ENCODE measurements at places on chromosomes 1 and 21. TPM values are rescaled to one million over a fixed set of nuclear protein-coding genes. Genes with fewer than 3 reads are reported as not detected.

DNA sequence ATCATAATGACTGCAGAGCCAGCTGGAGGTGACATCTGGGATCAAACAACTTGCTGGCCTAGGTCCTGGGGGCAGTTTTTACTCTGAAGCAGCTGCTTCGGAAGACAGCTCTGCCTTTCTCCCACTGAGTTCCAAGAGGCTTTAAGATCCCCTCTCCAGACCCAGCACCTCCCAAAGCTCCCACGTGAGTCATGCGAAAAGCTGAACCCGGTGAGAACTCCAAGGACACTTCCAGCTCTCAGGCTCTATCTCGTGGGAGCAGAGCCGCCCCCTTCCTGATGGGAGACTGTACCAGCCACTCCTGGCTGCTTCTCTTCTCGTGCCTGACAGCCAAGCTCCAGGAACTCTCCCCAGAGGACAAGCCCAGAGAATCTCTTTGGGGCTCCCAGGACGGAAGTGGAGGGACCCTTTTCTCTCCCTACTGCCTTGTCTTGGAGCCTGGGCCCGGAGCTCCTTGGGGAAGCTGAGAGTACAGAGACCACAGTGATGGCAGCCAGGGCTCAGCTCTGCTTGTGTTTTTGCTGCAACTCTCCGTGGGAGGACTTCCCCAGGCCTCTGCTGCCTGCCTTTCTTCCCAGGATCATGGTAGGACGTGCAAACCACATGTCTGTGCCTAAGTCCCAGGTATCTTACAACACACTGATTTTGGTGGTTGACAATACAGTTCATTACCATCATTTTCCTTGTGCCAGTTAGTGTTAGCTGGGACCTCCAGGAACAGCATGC lies 40.6 kb downstream of the STUM start:
- no peak for DNase-seq

The KCND3 gene
- 4.0 TPM for total RNA-seq

DNA sequence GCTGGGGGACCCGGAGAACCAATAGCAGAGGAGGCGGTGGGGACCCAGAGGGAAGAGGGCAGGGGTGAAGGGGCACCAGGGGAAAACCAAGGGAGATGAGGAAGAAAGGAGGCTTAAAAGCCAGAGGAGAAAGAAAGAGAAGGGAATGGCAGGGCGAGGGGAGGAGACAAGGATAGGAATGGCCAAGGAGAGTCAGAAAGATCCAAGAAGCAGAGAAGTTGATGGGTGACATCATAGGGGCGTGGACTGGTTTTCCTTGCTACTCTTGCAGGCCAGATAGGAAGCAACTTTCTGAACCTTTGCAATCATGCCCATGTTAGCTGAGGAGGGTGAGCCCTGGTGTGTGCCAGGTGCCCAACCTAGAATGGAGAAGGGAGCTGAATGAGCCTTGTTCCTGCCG lies 5.4 kb downstream of the NPR1 start:
- no peak for DNase-seq

The TCEA3 gene
- 14.6 TPM for total RNA-seq

DNA sequence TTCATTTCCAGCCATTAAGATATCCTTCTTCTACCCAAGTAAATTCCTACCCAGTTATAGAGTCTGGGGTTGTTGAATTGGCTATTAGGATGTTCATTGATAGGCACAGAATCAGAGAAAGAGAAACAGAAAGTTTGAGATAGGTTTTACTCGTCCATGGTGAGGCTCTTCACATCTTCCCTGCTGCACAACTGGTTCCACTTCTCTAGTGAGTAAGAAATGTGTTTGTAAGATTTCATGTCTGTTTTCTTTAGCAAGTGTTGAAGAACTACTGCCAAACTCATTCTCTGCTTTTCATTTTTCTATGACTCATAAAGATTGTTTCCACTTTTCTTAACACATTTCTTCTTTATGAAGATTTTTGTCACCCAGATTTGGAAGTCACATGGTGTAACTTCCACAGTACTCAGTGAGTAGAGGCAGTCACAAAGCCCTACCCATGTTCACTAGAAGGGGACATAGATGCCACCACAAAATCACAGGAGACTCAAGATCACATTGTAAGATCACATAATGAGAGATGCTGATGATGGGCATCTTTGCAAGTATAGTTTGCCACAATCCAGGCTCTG lies 152.3 kb downstream of the SNX7 start:
- no peak for DNase-seq

The KRTAP22-2 gene
- not detected for total RNA-seq

The ADGRB2 gene
- 2.2 TPM for total RNA-seq

The RHOU gene
- total RNA-seq: 18.5 TPM

GRCh38 chr1:220451532-220451931 lies 76.4 kb upstream of the MARK1 start:
- peak; percentile 79 for DNase-seq

- no peak for DNase-seq
Measured at GRCh38 chr1:40736085-40736531, 44.6 kb downstream of the NFYC start.

The MROH9 gene
- not detected for total RNA-seq

The ZNF695 gene
- 25.2 TPM for total RNA-seq

DNA sequence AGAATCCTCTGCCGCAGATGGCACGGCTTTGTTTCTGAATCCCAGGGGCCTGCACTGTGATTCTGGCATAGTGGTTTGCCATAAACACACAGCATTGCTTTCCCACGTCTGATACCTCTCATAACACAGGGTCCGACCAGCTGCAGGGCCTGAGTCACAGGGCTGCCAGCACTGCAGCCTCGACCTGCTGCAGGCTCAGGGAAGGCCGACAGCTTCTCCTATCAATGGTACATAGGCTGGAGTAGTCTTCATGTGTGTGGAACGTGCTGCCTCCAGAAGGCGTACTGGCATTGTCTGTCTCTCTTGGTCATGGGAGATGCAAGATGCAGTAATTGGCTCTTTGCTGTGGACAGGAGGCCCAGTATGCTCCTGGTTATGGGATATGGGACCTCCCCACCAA lies 53.5 kb upstream of the PDE9A start:
- DNase-seq: no peak

- DNase-seq: no peak
Measured at GRCh38 chr21:28063241-28064216, 929.1 kb downstream of the LTN1 start.

The CCDC185 gene
- total RNA-seq: not detected

- no peak for DNase-seq
Measured at GRCh38 chr1:62884156-62884740, 100.3 kb downstream of the ATG4C start.

The TMPRSS3 gene
- not detected for total RNA-seq

GRCh38 chr1:16042096-16042495 lies 1.5 kb upstream of the CLCNKB start:
- DNase-seq: peak; percentile 12

The DNASE2B gene
- total RNA-seq: not detected
